Foreskin fibroblast (primary cell): ENCODE measurements at places on chromosomes 12 and 14.

GRCh38 chr12:13127444-13127843 is 24.0 kb upstream of the GSG1 start:
- no peak for DNase-seq

DNA sequence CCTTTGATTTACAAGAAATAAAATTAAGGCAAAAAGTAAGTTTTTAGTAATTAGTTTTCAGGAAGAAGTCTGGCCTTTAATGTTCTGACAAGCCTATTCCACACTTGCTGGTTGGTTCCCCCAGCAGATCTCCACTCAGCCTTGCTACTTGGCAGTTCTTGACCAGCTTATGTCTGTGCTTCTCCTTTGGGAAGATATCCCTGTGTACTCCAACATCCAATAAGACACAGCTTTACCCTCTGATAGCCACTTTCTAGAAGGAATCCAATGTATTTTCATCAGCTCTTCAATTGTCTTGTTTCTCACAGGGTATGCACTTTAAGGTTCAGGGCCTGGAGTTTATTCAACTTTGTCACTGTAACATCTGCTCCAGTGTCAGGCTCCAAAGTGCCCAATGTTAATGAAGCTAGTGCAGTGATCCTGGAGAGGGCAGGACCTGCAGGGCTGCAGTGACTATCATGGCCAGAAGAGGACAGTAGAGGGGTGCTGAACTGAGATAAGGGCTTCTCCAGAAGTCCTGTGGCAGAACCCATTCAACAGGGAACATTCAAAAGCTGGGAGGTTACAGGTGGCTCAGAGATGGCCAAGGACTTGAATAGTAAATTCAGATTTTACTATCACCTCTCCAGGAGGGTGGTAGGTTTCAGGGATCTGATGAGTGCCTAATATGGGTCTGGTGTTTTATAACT is 22.9 kb downstream of the JKAMP start:
- DNase-seq, result peak; percentile 49

DNA sequence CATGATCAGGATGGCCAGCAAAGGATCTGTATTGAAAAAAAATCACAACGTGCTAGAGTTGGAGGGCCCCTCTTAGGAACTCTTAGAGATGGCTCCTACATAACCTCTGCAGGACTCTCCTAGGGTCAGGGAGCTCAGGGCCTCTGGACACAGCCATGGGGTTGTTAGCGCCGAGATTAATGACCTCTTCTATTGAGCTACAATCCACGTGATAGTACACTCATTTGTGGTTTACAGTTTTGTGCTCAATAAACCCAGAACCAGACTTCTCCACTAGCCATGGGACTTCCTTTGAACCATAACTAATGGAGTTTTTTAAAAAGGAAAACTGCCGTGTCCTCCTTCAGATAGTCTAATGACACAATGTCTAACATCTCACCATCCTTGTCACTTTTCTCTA is 29.6 kb upstream of the HDAC7 start:
- DNase-seq, result no peak

DNA sequence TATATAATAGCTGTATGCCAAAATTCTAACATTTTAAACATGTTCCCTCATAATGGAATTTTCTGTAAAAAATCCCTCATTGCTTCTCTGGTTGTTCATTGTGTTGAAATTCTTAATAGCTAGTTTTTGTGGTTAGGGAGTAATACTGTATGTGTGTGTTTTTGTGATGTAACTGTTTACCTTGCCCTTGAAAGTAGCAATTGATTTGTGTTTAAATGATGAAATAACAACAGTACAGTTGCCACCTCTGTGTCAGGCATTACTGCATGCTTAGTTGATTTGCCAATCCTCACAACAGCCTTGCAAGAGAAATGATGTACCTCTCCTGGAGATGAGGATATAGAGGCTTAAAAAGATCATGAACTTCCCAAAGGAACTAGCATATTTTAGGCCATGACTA is 94.9 kb downstream of the DAAM1 start:
- peak; percentile 59 for DNase-seq

DNA sequence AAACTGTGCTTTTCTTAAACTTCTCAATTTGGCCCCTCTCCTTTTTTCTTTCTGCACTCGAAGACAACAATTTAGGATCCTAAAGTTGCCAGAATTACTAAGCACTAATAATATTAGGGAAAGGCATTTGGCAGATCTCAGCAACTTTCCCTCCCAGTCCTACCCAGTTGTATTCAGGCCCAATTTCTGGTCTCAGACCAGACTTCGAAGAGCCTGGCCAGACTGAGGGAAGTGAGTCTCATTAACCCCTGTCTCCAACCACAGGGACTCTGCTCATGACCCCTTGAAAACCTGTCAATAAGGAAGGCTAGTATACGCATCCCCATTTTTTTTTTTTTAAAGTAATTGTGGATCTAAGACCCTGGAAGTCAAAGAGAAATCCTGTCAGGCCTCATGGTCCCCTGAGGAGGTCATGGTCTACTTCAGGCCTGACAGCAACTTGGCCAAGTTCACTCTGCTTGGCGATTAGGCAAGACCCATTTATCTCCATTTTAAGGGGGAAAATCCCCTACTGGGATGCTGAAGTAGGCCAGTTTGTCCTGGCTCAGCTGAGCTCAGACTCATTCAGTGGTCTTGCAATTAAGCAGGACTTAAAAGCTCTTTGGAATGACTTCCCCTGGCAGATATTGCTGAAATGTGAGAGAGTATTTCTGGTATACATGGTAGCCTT is 521.0 kb downstream of the FUT8 start:
- no peak for DNase-seq
